ENCODE measurements at places on chromosomes 7 and 10. TPM values are rescaled to one million over a fixed set of nuclear protein-coding genes. Genes with fewer than 3 reads are reported as not detected.
A peak's percentile ranks its signal among the peaks of the same experiment; 100 is the strongest.

DNA sequence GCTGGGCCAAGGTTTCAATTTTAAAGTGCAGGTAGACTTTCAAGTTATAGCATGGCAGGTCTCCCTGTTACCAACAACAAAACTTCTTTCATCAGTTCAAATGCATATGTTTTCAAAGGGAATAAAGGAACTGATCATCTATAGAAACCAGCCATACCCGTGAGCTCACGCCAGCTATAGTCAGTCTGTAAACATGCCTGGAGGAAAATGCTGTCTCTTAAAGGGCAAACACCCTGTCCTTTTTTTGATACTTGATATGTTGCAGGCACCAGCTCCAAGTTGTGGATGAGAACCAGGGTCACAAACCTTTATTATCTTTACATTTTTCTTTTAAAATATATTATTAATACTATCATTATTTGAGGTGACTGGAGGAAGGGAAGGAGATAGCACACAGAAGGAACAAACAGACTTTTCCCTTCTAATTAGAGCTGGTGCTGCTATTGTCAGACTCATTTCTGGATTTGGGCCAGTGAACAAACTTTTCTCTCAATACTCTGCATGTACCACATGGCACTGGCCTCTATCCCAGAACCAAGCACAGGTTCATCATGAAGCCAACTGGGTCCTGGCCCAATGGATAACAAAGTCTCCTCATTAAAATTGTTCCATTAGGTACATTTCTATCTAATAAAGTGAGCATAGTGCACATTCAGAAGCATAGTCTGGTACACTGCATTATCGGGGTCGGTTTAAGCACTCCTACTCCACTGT lies 1102.4 kb downstream of the SORCS3 start:
- no peaks in the 10 kb centered on the region for H3K4me1 ChIP-seq
- DNase-seq, result no peak
- no peak overlapping the region for H3K4me3 ChIP-seq
- H3K27ac ChIP-seq, result no peak overlapping the region

Gene CPA2
- not detected for total RNA-seq

DNA sequence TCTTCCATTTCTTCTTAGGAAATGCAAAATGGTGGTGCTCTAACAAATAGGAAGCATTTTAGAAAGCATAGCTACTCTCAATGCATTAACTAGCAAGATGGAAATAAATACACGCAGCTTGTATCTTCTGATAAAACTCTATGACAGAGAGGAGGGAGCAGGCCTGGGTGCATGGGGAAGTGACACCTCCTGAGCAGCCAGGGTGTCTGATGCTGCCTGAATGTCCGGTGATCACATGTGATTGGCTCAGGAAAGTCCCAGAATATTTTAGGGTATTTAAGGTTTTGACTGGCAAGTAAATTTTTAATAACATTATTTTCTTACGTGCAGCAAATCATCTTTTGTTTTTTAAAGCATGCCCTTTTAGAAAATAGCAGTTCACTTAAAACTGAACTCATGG lies 261.0 kb upstream of the KLF6 start:
- H3K4me1 ChIP-seq, result no peaks in the 10 kb centered on the region
- H3K36me3 ChIP-seq, result no peaks in the 10 kb centered on the region
- DNase-seq, result no peak
- H3K27ac ChIP-seq, result no peak overlapping the region
- H3K4me3 ChIP-seq, result no peak overlapping the region

Gene UNCX
- not detected for total RNA-seq

- no peak for DNase-seq
- no peaks in the 10 kb centered on the region for H3K27me3 ChIP-seq
- H3K4me1 ChIP-seq, result no peaks in the 10 kb centered on the region
Measured at GRCh38 chr7:49797987-49798660, 24.7 kb downstream of the VWC2 start.

Gene LIPM
- total RNA-seq, result not detected

GRCh38 chr10:94403380-94404213 lies 1.3 kb downstream of the TBC1D12 start:
- H3K27me3 ChIP-seq, result peaks cover 12% of the 10 kb centered on the region
- H3K4me3 ChIP-seq, result peak overlapping the region; percentile 27
- no peak overlapping the region for H3K27ac ChIP-seq
- DNase-seq, result peak; percentile 8

DNA sequence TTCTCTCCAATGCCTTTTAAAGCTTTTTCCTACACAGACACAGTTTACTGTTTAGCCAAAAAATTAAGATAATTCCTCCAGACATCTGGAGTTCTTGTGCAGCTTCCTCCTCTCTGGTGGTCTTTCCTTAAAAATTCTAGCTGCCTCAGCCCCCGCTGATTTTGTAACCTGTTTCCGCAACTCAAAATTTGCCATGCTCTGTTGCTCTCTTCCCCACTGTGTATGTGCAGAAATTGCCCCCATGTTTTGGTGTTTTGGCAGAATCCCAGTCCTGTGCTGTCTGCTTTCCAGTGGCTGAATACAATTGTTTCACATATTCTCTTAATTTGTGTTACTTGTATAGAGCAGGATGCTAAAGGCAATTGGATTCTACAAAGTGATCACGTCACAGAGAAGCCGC lies 151.7 kb upstream of the PRSS1 start:
- no peaks in the 10 kb centered on the region for H3K36me3 ChIP-seq
- no peaks in the 10 kb centered on the region for H3K4me1 ChIP-seq
- H3K27me3 ChIP-seq, result no peaks in the 10 kb centered on the region
- no peak for DNase-seq
- no peak overlapping the region for H3K4me3 ChIP-seq

GRCh38 chr10:60834401-60834800 lies 56.1 kb downstream of the CDK1 start:
- DNase-seq, result no peak
- no peak overlapping the region for H3K27ac ChIP-seq
- no peaks in the 10 kb centered on the region for H3K36me3 ChIP-seq
- no peak overlapping the region for H3K4me3 ChIP-seq

- no peak for DNase-seq
- H3K4me1 ChIP-seq, result no peaks in the 10 kb centered on the region
- no peak overlapping the region for H3K27ac ChIP-seq
- H3K4me3 ChIP-seq, result no peak overlapping the region
- no peaks in the 10 kb centered on the region for H3K27me3 ChIP-seq
- no peaks in the 10 kb centered on the region for H3K36me3 ChIP-seq
Measured at GRCh38 chr10:62501547-62501946, 127.4 kb downstream of the ZNF365 start.

DNA sequence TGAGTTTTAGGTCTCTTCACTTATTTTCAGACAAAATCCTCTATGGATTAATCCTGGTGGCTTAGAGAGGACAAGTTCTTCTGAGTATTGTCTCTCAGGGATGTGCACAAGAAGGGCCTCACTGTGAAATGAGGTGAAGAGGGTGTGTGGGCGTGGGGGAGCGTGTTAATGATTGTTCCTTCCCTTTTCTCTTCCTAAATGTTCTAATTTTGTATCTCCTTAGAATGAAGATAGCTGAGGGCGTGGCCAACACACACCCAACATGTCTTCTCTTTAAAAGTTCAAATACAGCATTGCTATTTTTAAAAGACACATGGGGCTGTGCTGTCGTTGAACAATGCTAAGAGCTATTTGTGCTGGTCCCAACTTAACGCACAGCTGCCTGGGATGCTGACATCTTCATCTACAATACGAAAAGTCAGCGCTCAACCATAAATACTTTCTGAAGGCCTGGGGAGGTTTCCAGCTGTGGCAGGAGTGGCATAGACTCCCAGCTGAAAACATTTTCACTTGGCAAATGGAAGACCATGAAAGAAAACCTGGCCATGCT lies 135.9 kb downstream of the JCAD start:
- no peaks in the 10 kb centered on the region for H3K36me3 ChIP-seq
- DNase-seq, result no peak
- no peak overlapping the region for H3K27ac ChIP-seq
- H3K4me3 ChIP-seq, result no peak overlapping the region
- no peaks in the 10 kb centered on the region for H3K27me3 ChIP-seq

Gene LIPJ
- 0.19 TPM for total RNA-seq

DNA sequence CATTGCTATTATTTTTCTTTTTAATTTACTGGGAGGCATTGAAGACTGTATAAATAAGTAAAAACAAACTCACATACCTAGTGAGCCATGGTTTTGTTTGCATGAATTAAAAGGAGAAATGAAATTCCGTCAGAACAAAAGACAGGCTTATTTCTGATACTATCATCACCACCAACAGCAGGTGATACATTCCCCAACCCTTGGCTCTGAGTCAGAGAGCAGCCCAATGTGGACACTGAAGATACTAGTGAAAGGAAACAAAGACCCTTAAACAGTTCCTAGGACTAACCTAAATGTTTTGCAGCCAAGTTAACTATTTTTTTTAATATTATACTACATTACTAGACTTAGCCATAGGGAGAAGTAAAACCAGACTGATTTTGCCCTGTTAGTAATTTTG lies 31.6 kb downstream of the CHRM2 start:
- DNase-seq, result no peak
- no peaks in the 10 kb centered on the region for H3K36me3 ChIP-seq
- no peaks in the 10 kb centered on the region for H3K4me1 ChIP-seq
- H3K4me3 ChIP-seq, result no peak overlapping the region

Gene BHLHA15
- not detected for total RNA-seq

GRCh38 chr10:46293228-46293627 lies 6.4 kb downstream of the ANTXRL start:
- H3K27ac ChIP-seq, result no peak overlapping the region
- no peaks in the 10 kb centered on the region for H3K27me3 ChIP-seq
- no peaks in the 10 kb centered on the region for H3K36me3 ChIP-seq

- no peaks in the 10 kb centered on the region for H3K36me3 ChIP-seq
- no peaks in the 10 kb centered on the region for H3K27me3 ChIP-seq
- peaks cover 4% of the 10 kb centered on the region for H3K4me1 ChIP-seq
- no peak overlapping the region for H3K4me3 ChIP-seq
- no peak overlapping the region for H3K27ac ChIP-seq
Measured at GRCh38 chr7:636396-636795, 90.1 kb upstream of the DNAAF5 start.

Gene AFAP1L2
- total RNA-seq, result 4.3 TPM

Gene PIK3CG
- 32.6 TPM for total RNA-seq

Gene PCDH15
- total RNA-seq, result not detected

DNA sequence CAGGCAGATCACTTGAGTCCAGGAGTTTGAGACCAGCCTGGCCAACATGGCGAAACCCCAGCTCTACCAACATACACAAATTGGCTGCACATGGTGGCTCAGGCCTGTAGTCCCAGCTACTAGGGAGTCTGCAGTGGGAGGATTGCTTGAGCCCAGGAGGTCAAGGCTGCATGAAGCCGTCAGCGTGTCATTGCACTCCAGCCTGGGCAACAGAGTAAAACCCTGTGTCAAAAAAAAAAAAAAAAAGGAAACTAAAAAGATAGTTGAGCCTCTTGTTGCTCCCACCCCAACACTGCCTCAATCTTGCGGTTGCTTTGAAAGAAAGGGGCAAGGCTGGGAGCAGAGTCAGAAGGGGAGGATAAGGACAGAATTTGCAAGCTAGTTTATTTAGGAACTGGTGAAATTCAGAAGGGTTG lies 69.9 kb downstream of the SYPL1 start:
- no peak overlapping the region for H3K4me3 ChIP-seq
- H3K27me3 ChIP-seq, result no peaks in the 10 kb centered on the region
- H3K4me1 ChIP-seq, result peaks cover 26% of the 10 kb centered on the region
- no peaks in the 10 kb centered on the region for H3K36me3 ChIP-seq
- no peak for DNase-seq
- H3K27ac ChIP-seq, result no peak overlapping the region

DNA sequence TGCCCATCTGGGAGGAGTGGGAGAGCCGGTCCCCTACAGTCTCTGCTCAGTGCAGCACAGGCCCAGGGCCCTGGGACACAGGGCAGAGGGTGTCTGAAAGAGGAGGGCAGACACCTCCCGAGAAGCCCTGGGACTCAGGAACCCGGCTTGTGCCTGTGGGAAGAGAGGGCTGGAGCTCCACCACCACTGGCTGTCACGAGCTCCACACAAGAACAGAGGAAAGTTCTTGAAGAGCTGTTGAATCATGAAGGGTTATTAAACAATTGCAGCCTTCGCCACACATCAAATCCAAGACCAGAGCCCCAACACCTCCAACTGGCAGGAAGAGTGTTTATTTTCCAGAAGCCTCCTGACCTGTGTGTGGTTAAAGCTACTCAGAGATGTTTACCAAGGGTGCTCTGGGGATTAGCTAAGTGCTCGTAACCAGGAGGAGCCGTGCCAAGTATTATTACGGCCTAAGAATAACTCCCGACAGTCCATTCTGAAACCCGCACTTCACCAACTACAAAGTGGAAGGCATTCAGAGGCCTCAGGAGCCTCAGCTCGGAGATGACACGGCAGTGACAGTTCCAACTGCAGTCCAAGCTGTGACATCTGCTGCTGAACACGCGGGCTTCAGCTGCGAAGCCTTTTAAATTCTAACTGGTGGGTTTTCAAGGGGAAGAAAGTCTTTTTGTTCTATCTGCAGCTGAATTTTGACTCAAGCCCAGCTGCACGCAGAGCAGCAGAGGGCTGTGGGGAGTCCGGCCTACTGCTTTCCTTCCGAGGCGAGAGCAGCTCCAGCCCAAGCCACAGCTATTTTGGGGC lies 75.1 kb downstream of the MAD1L1 start:
- H3K4me1 ChIP-seq, result no peaks in the 10 kb centered on the region
- H3K4me3 ChIP-seq, result no peak overlapping the region
- no peak for DNase-seq
- H3K36me3 ChIP-seq, result no peaks in the 10 kb centered on the region

DNA sequence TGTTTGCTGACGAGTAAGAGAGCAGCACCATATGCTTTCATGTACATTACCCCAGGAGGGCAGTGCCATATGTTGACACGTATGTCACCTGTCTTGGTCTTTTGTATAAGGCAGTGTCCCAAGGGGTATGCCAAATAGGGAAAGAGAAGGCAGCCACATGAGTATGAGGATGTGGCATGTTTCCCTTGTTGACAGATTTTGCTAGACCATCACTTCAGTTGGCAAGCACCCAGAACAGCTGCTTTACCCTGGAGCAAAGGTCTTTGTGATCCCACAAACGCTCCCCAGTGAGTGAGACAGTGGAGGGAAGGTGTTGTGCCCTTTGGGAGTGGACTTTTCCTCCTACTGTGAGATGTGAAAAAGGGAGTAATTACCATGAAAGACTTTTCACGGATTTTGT lies 350.1 kb downstream of the ETV1 start:
- no peaks in the 10 kb centered on the region for H3K27me3 ChIP-seq
- no peak overlapping the region for H3K27ac ChIP-seq
- H3K4me1 ChIP-seq, result no peaks in the 10 kb centered on the region
- no peak overlapping the region for H3K4me3 ChIP-seq

Gene HELLS
- 14.4 TPM for total RNA-seq

DNA sequence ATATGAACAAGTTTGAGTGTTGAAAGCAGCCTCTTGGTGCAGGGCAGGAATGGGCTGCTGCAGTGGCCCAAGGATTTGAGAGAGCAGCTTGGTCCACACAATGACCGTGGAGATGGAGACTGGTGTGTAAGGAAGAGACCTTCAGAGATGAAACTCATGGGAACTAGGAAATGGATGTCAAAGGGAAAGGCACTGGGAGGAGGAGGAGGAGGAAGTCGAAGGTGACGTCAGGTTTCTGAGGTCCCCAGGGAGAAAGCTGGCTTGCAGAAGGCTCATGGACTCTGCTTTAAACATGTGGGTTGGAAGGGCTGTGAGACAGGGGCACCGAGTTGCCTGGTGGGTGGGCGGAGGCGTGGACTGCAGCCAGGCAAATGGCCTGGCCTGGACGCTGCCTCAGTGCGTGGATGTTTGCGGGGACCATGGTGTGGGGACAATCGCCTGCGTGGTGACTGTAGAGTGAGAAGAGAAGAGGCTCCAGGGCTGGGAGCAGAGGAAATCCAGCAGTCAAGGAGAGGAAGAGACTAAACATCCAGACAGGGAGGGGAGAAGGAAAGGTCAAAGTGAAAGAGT lies 14.6 kb downstream of the C10orf71 start:
- peaks cover 16% of the 10 kb centered on the region for H3K4me1 ChIP-seq
- no peak overlapping the region for H3K27ac ChIP-seq
- H3K27me3 ChIP-seq, result no peaks in the 10 kb centered on the region
- H3K36me3 ChIP-seq, result no peaks in the 10 kb centered on the region
- DNase-seq, result no peak

All from CD4-positive, alpha-beta memory T cell (primary cell).